Stimulated activated CD4-positive, alpha-beta T cell treated with anti-CD3 and anti-CD28 coated beads, Interleukin-1b, Interleukin-23, amount 100 ng/mL, for 1 hour (primary cell): ENCODE measurements at places on chromosomes 12 and 14.

DNA sequence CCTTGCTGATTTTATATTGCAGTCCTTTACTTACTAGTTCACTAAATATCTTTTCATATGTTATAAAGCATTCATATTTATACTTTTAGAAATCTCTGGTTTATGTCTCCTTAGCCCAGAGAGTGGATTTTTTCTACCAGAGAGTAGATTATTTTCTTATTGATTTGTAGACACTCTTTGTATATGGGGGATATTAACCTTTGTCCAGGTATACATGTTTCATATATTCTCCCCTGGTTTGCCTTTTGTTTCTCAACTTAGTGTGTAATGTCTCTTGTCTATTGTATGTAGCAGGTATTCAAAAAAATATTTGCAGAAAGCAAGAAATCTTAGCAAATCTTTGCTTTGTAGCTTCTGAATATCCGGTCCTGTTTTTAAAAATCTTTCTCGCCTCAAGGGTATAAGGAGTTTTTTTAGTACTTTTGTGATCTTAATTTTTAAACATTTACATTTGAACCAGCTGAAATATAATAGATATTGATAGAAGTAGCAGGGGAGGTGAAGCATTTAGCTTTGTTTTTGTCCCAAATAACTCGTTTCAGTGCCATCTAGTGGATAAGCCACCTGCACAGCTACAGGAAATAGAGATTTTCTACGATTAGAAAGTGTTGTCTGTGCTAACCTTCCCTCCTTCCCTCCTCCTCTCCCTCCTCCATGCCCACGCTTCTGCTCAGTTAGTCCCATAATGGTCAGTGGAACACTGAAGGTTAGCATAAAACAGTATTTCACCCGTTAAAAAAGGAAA lies 97.0 kb downstream of the PHETA1 start:
- no peak for DNase-seq

DNA sequence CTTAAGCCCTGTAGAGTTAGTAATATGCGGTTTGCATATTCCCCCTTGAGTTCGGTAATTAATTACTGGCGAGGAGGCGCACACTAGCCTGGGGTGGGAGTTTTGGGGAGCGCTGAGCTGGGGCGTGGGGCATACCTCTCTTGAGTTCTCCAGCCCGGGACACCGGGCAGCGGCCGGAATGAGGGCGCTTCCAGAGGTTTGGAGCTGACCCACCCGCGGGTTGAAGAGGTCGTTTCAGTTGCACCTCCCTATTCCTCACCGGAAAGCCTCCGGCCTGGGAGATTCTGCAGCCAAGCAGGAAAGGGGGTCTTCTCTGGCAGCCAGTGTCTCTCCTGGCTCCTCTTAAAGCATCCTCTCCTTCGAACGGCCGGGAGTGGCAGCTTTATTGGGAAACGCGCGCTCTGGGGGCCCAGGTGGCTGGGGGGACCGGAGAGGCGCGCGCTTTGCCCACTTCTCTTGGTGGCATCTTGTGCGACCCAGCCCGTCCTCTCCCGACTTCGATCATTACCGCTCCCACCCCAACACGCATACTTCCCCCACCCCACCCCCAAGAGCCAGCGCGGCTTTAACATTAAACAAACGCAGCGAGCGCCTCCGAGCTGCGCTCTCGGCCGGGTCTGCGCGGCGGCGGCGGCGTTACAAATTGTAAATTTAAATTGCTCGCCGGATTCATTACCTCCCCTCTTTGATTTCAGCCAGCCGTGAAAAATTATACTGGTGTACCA lies 3.9 kb upstream of the LHX5 start:
- DNase-seq = no peak

- DNase-seq = no peak
Observed at GRCh38 chr14:44135972-44136371, 371.1 kb downstream of the FSCB start.

DNA sequence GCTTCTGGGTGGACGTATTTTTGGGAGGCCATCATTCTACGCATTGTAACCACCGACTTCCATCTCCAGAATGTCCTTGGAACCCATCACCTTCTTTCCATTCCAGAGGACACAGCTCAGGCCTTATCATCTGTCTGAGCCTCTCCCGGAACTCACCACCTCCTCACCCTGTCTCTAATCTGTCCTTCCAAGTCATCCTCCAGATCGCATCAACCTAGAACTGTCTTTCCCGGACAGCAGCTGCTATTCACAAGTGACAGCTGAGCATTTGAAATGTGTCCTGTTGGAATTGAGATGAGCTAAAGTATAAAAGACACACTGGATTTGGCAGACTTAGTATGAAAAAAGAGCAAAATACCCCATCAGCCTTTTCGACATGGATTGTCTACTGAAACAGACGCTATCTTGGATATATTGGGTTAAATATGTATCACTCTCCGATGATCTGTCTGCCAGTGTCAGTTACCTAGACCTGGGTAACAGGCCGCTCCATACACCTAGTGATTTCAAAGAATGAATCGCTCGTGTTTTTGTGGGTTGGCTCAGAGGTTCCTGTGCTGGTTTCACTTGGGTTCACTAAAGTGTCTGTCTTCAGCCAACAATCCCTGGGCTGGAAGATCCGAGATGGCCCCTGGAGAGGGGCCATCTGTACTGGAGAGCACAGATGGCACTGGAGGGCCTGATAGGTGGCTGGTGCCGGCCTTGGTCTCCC lies 104.4 kb upstream of the RFLNA start:
- no peak for DNase-seq

- no peak for DNase-seq
Observed at GRCh38 chr12:75721796-75722195, 210.4 kb upstream of the KRR1 start.

DNA sequence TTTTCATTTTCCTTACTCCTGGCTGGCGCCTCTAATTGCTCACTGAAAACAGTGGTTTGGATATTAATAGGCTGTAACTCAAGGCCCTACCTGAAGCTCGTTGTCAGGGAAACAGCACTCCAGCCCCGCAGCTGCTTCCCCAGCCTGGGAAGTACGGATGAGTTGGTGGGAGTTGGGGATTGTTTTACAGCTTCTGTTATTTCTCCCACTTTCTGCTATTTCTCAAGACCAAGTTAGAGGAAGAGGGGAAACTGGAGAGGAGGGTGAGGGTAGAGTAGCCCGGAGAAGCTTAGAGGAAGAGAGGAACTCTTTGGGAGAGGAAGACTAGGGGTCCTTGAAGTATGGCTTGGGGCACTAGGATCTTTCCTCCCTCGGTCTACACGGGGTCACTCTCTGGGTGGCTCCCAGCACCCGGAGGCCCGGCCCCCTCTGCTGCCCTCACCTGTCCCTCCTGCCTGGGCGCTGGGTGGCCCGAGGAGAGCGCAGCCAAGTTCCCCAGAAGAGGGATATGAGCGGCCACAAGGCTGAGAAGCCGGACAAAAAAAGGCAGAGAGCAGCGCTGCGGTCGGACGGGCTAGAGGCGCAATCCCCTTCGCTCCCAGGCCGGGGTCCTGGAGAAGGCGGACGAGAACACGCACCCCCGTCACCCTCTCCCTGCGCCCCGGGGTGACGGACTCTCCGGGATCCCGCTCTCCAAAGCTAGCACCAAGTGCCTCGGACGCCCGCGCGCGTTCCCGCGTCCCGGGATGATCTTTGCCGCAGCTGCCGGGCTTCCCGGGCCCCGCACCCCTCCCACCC lies 671 bp downstream of the SPTB start:
- no peak for DNase-seq

DNA sequence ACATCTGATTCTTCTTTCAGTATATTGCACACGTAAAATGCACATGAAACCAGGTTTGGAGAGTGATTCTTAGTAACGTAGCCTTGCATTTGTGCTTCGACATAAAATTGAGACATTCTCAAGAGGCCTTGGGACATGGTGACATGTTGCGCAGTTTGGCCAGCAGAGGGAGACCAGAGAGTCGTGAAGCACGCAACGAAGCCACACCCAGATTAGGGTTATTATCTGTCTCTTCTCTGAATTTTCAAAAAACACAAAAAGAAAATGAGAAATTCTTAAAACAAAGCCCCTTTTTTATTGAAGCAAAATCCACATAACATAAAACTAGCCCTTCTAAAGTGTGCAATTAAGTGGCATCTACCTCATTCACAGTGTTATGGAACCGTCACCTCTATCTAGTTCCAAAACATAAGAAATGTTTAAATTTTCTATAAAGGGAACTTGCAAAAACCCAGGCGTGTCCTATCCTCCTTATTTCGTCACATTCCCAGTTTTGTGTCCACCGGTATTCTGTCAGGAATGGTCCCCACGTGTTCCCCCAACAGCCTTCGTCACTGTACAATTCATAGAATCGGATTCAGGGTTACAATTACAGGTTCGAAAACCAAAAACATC lies 108.8 kb upstream of the ATF7IP start:
- DNase-seq = peak; percentile 32
